Stimulated activated CD8-positive, alpha-beta memory T cell treated with anti-CD3 and anti-CD28 coated beads, Interleukin-7, amount 100 ng/mL, for 24 hours (primary cell): ENCODE measurements at places on chromosomes 2 and 18.

GRCh38 chr2:187435756-187436155, 12.3 kb downstream of the CALCRL start:
- DNase-seq = no peak

- DNase-seq = no peak
Observed at GRCh38 chr2:229925201-229925600, 2.9 kb downstream of the FBXO36 start.

- DNase-seq = peak; percentile 54
Observed at GRCh38 chr2:6773007-6773693, 92.6 kb downstream of the CMPK2 start.

GRCh38 chr2:48540237-48540935, 10.4 kb downstream of the STON1 start:
- DNase-seq = no peak

GRCh38 chr2:164852086-164852485, 10.5 kb upstream of the COBLL1 start:
- no peak for DNase-seq

GRCh38 chr2:27042985-27043634, 8.4 kb upstream of the AGBL5 start:
- DNase-seq = no peak

- DNase-seq = no peak
Observed at GRCh38 chr2:176099728-176100546, at the start of gene HOXD12. Gene HOXD12, plus strand, starts transcription at chr2:176099795. Its CDS starts 7 bp downstream, at chr2:176099802.

- DNase-seq = no peak
Observed at GRCh38 chr2:86596118-86596517, 27.5 kb downstream of the RNF103 start.

GRCh38 chr2:104538077-104538476, 315.8 kb upstream of the POU3F3 start:
- no peak for DNase-seq

GRCh38 chr2:1210352-1210751, 202.9 kb upstream of the TPO start:
- DNase-seq = no peak

DNA sequence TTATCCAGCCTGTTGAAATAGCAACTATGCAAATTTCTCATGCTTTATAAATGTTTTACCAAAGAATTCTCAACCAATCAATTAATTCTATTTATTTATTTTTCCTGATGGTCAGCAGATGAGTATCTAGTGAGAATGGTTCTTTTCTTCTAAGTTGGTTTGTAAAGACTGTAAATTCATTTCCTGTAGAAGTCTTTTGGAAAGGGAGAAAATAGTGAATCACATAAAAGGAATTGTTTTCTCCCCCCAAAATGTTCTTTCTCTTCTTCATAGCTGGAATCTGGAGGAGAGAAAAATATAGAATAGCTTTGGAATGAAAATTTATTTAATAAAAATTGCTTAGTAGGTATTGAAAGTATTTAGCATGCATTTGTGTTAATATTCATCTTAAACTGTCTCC, 836.1 kb upstream of the ZEB2 start:
- no peak for DNase-seq

DNA sequence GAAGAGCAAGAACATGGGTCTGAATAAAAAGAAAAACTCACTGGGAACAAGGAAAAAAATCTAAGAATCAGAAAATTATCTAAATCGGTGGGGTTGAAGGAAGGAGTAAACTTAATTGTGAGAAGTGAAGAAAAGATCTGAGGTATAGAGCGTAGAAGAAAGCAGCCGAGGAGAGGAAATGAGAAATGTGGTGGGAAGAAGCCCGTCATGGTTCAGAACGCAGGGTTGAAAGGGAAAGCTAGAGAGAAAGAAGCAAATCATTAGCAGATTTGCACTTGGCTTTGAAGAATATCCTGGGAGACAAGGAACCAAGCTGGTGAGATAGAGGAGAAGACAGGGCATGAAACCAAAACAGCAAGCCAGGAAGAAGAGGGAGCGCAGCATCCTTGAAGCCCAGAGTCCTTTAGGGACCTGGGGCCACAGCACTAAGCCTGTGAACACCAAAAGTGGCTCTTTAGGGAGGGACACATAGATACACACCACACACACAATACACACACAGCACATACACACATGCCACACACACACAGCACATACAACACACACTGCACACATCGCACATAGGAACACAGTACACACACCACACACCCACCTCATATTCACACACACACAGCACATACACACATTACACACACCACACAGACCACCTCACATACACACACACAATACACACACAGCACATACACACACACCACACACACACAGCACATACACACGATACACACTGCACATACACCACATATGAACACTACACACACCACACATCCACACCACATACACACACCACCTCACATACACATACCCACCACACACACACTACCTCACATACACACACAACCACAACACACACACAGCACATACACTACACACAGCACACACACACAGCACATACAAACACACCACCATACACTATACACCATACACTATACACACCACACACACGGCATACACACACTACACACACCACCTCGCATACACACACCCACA, 274.6 kb downstream of the ETAA1 start:
- DNase-seq = no peak

DNA sequence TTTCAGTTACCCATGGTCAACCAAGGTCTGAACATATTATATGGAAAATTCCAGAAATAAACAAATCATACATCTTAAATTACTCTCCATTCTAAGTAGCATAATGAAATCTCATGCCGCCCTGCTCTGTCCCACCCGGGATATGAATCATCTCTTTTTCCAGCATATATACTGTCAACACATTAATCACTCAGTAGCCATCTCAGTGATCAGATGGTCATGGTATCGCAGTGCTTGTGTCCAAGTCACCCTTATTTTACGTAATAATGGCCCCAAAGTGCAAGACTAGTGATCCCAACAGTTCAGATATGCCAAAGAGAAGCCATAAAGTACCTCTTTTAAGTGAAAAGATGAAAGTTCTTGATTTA, 43.8 kb downstream of the OSBPL6 start:
- DNase-seq = no peak

GRCh38 chr2:232773815-232774214, 2.5 kb downstream of the KCNJ13 start:
- DNase-seq = no peak

- no peak for DNase-seq
Observed at GRCh38 chr2:210577263-210578071, 21.1 kb downstream of the CPS1 start.

- no peak for DNase-seq
Observed at GRCh38 chr2:40289771-40290404, 162.0 kb downstream of the SLC8A1 start.

DNA sequence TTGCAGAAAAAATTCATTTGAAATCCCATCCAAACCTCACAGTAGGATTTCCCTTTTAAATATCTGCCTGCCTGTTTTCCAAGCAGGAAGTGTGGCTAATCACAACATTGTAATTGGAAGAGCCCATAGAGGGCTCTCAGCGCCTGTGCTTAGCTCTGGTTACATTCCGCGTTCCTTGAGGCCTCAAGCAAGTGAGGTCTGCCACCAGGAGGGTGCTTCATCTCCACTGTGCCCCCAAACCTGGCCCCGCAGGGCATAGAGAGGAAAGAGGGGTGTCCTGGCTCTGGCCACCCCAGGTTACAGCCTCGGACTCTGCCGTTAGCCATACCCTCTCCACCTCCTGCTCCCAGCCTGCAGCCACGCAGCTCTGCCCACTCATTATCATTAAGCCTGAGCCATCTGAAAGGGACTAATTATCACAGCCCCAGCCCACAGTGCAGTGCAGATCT, 214.8 kb downstream of the SP3 start:
- DNase-seq = no peak

- no peak for DNase-seq
Observed at GRCh38 chr2:232457121-232458011, 1.4 kb downstream of the ALPI start.
